ENCODE measurements at places on chromosomes 4 and X. TPM values are rescaled to one million over a fixed set of nuclear protein-coding genes. Genes with fewer than 3 reads are reported as not detected.
A peak's percentile ranks its signal among the peaks of the same experiment; 100 is the strongest.

DNA sequence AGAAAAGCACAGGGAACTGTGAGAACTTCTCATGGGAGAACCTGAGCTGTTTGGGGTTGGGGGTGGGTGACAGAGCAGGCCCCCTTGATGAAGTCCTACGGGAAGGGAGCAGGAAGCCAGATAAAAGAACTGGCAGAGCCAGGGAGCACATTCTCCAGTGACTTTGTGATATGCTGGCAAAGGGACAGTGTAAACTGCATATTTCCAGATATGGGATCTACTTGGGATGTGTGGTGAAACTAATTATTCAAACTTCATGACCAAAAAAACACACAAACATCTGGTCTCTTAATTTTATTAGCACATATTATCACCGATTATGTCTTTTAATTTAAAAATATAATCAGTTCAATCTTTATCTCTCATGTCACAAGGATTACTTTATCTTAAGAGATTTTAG lies 266.0 kb downstream of the PAPSS1 start:
- no peaks in the 10 kb centered on the region for H3K27me3 ChIP-seq
- no peak overlapping the region for H3K4me3 ChIP-seq
- no peak for DNase-seq
- no peaks in the 10 kb centered on the region for H3K36me3 ChIP-seq
- H3K4me1 ChIP-seq, result no peaks in the 10 kb centered on the region

DNA sequence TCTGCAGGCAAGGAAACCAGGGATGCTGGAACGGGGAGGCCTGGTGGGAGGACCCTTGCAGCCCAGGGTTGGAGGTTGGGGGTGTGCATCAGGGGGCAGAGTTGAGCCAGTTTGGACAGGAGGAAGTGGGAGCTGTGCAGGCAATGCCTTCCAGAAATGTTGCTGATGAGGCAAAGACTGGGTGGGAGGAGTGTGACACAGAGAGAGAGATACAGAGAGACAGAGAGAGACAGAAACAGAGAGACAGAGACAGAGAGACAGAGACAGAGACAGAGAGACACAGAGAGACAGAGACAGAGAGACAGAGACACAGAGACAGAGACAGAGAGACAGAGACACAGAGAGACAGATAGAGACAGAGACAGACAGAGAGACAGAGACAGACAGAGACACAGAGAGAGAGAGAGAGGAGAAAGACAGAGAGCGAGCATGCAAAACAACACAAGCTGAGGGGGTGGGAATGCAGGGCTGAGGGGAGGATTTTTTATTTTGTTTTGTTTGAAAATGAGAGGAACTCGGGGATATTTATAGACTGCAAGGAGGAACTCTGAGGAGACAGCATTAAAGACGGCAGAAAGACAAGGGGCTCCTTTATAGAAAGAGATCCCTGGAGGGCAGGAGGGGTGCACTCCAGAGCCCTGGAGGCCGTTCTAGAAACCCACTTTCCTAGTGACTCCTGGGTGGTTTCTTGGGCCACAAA lies 1.9 kb upstream of the HAUS3 start:
- H3K36me3 ChIP-seq, result no peaks in the 10 kb centered on the region
- DNase-seq, result peak; percentile 48
- H3K27ac ChIP-seq, result no peak overlapping the region

- H3K36me3 ChIP-seq, result no peaks in the 10 kb centered on the region
- no peaks in the 10 kb centered on the region for H3K27me3 ChIP-seq
- H3K4me3 ChIP-seq, result no peak overlapping the region
- DNase-seq, result no peak
These were observed 1433.8 kb upstream of the TENM3 start for GRCh38 chr4:180809439-180809838.

DNA sequence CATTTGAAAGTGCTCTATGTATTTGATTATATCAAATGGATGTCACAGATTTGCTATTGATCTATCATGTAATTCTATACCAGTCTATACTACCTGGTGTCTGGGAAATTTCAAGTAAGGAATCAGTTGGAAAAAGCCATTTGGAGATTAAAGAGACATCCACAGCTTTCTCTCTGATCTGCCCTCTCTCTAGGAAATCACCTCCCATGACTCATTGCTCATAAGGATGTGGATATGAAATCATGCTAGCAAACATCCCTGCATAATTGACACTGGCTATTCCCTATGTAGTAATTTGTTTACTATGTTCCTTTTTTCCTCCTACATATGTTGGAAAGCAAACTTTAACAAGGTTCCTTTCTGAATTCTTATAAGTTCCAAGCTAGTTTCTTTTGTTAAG lies 94.3 kb downstream of the TEX13A start:
- H3K4me3 ChIP-seq, result no peak overlapping the region
- DNase-seq, result no peak
- no peaks in the 10 kb centered on the region for H3K4me1 ChIP-seq
- no peak overlapping the region for H3K27ac ChIP-seq
- no peaks in the 10 kb centered on the region for H3K27me3 ChIP-seq

DNA sequence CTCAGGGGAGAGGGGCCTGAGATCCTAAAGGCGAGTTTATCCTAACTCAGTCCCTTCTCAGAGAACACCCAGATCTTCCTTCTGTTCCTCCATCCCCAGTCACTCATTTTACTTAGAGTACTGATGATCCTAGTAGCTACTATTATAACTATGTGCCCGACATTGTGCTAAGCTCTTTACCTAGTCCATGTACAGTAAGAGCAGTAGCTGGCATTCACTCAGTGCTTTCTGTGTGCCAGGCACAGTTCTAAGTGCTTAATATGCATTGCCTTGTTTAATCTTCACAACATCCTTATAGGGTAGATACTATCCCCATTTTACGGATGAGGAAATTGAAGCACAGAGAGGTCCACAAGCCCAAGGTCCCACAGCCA lies 58.3 kb downstream of the FRMPD3 start:
- H3K4me3 ChIP-seq, result no peak overlapping the region
- no peaks in the 10 kb centered on the region for H3K36me3 ChIP-seq
- no peak for DNase-seq
- H3K27ac ChIP-seq, result no peak overlapping the region
- H3K27me3 ChIP-seq, result no peaks in the 10 kb centered on the region

MAGEA10 gene
- total RNA-seq, result not detected

DNA sequence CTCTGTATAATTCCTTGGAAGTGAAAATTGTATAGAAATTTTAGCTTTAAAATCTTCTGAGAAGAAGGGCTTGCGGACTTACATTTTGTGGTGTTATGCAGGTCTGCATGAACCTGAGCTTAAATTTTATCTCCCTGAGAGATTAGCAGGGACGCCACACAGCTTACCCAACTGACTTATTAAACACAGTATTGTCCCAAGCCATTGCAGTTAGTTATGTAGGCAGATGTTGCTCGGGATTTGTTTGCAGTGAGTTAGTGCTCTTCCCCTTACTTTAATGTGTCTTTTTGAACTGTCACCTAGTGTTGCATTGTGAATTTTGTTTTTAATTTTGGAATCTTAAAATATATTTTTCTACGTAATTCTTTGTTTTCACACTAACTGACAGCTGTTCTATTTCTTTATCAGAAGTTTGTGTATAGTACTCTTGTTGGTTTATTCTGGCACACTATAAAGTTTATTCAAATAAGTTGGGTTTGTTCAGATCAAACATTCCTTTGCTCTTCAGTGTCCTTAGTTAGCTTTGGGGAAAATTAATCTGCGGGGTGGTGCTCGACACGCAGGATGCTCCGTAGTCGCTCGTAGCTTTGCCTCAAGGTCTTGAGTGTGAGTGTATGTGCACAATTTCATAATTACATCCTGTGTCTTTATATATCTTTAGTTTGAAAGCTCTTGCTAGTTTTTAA lies 145.4 kb downstream of the STIM2 start:
- no peak for DNase-seq
- no peak overlapping the region for H3K4me3 ChIP-seq

GC gene
- 1,801 TPM for total RNA-seq

ARHGAP4 gene
- 28.1 TPM for total RNA-seq

GRCh38 chrX:154378059-154378798 lies 866 bp upstream of the EMD start:
- peaks cover 15% of the 10 kb centered on the region for H3K4me1 ChIP-seq
- no peak for DNase-seq
- no peaks in the 10 kb centered on the region for H3K27me3 ChIP-seq
- no peaks in the 10 kb centered on the region for H3K36me3 ChIP-seq
- no peak overlapping the region for H3K4me3 ChIP-seq
- H3K27ac ChIP-seq, result peak overlapping the region; percentile 92

GRCh38 chr4:183139972-183140570 lies 41.0 kb downstream of the WWC2 start:
- no peaks in the 10 kb centered on the region for H3K36me3 ChIP-seq
- H3K27me3 ChIP-seq, result no peaks in the 10 kb centered on the region
- no peak for DNase-seq
- no peak overlapping the region for H3K27ac ChIP-seq

DNA sequence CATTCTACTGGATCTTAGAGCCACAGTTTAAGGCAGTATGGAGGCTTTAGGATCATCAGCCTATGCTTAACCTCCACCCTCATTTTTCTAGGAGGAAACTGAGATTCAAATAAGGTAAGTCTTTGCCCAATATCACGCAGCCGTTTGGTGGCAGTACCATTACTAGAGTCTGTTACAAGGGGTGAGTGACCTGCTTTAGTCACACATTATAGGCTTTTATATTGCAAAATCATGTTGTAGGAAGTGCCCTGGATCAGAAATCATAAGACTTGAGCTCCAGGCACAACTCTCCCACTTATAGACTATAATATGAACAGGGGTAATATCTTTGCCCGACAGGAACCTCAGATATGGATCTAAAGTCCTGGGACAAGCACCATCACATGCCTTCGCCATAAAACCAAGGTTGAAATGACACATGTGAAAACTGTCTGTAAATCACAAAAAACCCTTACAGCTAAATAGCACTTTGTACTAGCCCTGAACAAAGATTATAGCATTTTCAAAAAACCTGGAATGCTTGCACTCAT lies 19.2 kb downstream of the HPSE start:
- H3K4me3 ChIP-seq, result no peak overlapping the region
- no peak overlapping the region for H3K27ac ChIP-seq
- H3K27me3 ChIP-seq, result no peaks in the 10 kb centered on the region
- no peaks in the 10 kb centered on the region for H3K4me1 ChIP-seq

- DNase-seq, result no peak
- H3K27me3 ChIP-seq, result no peaks in the 10 kb centered on the region
- no peaks in the 10 kb centered on the region for H3K36me3 ChIP-seq
- H3K4me3 ChIP-seq, result no peak overlapping the region
These were observed 9.7 kb upstream of the TMEM165 start for GRCh38 chr4:55386073-55386472.

- H3K4me3 ChIP-seq, result no peak overlapping the region
- no peak overlapping the region for H3K27ac ChIP-seq
- DNase-seq, result no peak
- peaks cover 8% of the 10 kb centered on the region for H3K4me1 ChIP-seq
- H3K36me3 ChIP-seq, result no peaks in the 10 kb centered on the region
- H3K27me3 ChIP-seq, result no peaks in the 10 kb centered on the region
These were observed 49.6 kb downstream of the ZFYVE28 start for GRCh38 chr4:2368746-2369437.

- no peak overlapping the region for H3K4me3 ChIP-seq
- no peaks in the 10 kb centered on the region for H3K36me3 ChIP-seq
- no peaks in the 10 kb centered on the region for H3K27me3 ChIP-seq
- DNase-seq, result no peak
- H3K27ac ChIP-seq, result no peak overlapping the region
These were observed 481.0 kb downstream of the BCOR start for GRCh38 chrX:39616731-39617130.

DNA sequence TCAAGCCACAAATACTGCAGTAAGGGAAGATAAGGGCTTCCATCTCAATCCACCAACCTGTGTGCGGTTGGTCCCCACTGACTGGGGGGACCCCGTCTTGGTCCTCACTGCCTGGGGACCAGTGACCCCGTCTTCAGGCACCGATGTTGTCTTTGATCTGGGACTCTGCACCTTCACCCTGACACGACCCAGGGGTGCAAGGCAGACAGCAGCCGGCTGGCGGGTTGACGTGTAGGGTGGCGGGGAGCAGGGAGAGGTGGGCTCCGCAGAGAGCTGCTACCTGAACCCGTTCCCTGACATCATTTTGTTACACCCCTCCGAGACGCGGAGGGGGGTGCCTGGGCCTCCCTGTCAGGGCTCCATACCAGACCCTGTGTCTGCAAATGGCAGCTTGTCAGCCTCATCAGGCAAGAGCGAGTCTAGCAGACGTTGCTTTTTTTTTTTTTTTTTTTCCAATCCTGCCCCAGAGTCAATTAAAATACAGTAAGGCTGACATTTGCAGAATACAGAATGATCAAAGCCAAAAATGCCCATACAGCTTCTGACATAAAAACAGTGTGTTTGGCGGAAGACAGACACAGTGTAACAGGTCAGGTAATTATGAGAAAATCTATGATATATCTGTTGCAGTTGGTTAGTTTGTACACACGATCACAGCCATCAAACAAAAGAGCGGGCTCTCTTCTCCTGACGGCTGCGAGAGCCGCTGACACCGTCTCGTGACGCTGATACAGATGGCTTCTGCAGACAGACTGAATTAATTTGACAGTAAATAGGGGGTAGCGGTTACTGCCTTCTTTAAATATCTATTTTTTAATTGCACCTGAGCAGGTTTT lies 118.6 kb downstream of the CRLF2 start:
- H3K4me3 ChIP-seq, result no peak overlapping the region
- H3K27ac ChIP-seq, result no peak overlapping the region
- no peaks in the 10 kb centered on the region for H3K4me1 ChIP-seq
- no peaks in the 10 kb centered on the region for H3K27me3 ChIP-seq

RAPGEF2 gene
- 54.8 TPM for total RNA-seq

DNA sequence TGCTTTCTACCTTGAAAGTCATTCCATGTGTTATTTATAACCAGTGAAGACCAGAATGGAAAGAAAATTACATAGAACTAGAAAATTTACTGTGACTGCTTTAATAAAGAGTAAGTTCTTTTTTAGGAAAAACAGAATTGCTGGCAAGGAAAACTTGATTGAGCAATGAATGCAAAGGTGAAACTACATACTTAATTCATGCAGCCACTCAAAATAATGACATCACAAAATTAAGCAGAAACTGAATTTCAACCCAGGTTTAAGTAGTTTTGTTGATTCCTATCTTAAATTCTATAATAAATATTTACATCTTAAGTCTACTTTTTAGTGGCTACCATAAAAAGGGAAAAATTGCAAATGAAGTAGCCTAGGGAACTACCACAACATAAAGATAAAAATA lies 14.0 kb downstream of the CHM start:
- H3K27ac ChIP-seq, result no peak overlapping the region
- no peak overlapping the region for H3K4me3 ChIP-seq
- no peaks in the 10 kb centered on the region for H3K27me3 ChIP-seq

GRCh38 chr4:139887376-139887802 lies 221.8 kb downstream of the MGST2 start:
- no peaks in the 10 kb centered on the region for H3K36me3 ChIP-seq
- H3K27ac ChIP-seq, result peak overlapping the region; percentile 58
- H3K27me3 ChIP-seq, result no peaks in the 10 kb centered on the region
- no peak for DNase-seq
- H3K4me3 ChIP-seq, result peak overlapping the region; percentile 60
- peaks cover 5% of the 10 kb centered on the region for H3K4me1 ChIP-seq

GRCh38 chr4:58646126-58646525 lies 1535.9 kb upstream of the IGFBP7 start:
- H3K27me3 ChIP-seq, result no peaks in the 10 kb centered on the region
- no peaks in the 10 kb centered on the region for H3K4me1 ChIP-seq

MAGED4 gene
- 10.2 TPM for total RNA-seq

Measured in liver (tissue), 10 donors.